ENCODE measurements at places on chromosomes 3 and 15.

- DNase-seq: peak; percentile 68
These were observed 93.2 kb downstream of the TP63 start for GRCh38 chr3:189724356-189724755.

- no peak for DNase-seq
These were observed 128.1 kb upstream of the GRM7 start for GRCh38 chr3:6732807-6733206.

GRCh38 chr15:29698030-29698701 lies 124.1 kb downstream of the TJP1 start:
- DNase-seq: no peak

- no peak for DNase-seq
These were observed 332.3 kb downstream of the CNTN3 start for GRCh38 chr3:74282202-74282601.

DNA sequence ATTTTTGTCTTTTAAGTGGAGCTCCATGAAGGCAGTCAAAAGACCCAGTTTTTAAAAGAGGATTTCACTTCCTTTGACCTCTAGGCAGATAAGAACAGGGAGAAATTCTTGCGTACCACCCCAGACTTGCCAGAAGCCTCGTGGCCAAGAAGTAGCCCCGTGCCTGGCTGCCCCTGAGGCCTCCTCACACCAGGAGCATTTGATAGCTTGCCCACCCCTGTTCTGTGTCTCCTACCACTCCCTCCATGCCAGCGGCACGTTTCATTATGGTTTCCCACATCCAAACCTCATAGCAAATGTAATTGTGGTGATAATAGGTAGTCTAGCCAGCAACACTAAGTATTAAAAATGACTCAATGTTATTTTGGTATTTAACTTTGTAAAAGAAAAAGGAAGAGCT lies 107.7 kb downstream of the GHSR start:
- DNase-seq: no peak

GRCh38 chr3:70003119-70003518 lies 3.6 kb downstream of the SAMMSON start:
- DNase-seq: no peak

DNA sequence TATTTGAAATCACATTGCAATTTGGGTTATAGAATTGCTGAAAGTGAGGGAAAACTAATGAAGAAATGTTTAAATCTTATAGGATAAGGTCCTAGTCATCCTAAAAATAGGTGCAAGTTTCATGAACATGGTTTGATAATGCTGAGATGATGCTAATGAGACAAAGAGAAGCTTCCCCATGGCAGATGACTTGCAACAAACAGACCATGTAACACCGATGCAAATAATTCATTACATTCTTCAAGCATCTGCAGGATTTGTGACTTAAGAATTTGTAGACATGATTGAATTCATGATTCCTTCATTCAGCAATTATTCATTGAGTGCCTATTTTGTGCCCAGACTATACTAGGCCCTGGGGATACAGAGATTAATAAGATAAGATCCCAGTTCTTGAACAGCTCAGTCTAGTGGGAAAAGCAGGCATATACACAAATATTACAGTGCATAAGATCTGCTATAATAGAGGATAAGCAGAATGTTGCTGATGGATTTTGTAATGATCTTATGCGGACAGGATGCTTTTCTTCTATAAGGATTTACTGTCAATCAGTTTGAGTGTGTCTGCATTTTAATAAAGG lies 367.9 kb upstream of the GBE1 start:
- DNase-seq: no peak

DNA sequence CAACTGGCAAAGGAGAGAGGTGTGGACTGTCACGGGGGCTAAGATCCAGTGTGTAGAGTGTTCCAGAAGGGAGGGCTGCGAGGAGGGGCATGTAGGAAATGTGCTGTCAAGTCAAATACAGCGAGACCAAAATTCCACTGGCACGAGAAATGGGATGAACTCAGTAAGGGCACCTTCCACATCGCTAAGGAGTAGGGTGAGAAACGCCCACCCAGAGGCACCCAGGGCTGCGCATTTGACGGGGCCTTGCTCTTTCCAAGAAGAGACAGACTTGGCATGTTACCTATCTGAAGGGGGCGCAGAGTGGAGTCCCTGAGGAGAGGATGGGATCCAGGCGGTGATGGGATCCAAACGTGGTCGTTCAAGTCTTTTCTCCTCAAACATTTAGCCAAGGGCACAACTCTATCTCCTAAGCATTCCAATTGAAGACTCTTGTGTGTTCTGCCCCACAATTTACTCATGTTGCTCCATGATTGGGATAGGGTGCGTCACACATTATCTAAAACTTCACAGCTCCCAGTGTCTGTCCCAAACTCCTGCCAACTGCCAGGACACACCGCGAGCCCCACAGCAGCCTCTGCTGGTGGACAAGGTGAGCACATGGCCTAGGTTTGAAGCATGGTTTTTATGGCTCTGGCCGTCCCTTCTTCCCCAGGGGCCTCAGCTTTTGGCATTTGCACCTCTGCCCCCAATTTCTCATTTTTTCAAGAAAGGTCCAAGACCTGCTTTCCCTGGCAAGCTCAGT lies 7.6 kb downstream of the SELENOS start:
- DNase-seq: no peak

DNA sequence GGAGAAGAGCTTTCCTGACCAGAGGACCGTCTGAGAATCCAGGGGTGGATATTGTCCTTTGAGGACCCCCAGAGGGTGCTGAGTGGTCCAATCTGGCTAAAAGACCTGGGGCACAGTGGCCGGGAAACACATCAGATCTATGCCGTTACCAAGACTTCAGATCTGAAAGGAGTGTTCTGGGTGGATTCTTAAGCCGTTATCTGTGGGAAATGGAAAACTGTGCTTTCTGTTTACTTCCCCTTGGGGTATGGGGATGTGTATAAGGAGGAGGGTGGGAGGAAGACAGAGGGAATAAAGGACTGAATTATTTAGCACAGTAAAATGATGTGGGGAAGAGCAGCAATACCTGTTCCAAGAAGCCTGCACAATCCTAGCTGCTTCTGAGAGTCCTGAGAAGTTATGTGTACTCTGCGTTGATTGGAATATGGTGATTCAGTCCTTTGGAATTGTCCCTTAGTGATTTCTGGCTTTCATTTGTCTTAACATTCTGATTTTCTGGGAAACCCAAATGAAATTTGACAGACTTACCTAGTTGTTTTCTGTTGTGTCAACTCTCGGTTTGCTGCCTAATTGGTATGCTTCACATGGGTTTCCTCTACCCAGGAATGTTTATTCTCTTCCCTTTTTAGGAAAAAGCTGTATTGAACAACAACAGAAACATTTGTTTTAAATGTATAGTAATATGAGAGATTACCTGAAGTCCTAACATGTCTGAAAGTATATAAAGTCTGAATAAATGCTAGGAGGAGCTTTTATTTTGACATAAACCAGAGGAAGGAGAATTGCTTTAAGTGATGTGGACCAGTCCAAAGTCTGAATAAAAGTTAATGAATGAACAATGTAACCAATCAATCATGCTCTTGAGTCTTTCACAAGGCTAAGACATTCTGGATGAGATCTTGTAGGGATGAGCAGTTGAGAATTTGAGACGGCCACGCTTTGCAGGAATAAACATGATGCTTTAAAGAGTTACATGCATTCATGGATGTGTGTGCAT lies 427.1 kb upstream of the C2CD4B start:
- no peak for DNase-seq

DNA sequence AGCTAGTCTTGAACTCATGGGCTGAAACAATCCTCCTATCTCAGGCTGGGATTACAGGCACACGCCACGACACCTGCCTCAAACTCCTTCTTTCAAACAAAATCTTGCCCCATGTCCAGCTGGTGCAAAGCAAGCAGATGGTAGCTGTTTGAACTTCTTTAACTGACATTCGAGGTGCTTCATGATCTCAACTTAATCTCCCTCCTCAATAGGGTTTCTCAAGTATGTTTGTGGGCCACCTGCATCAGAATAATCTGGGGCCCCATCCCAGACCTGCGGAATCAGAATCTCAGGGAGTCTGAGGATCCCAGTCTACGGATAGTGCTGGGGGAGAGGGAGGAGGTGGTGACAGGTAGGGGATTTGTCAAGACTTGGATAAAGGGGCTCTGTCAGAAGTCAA lies 20.9 kb upstream of the TRH start:
- DNase-seq: no peak

- DNase-seq: no peak
These were observed 227.1 kb downstream of the RPLP1 start for GRCh38 chr15:69679623-69680228.

DNA sequence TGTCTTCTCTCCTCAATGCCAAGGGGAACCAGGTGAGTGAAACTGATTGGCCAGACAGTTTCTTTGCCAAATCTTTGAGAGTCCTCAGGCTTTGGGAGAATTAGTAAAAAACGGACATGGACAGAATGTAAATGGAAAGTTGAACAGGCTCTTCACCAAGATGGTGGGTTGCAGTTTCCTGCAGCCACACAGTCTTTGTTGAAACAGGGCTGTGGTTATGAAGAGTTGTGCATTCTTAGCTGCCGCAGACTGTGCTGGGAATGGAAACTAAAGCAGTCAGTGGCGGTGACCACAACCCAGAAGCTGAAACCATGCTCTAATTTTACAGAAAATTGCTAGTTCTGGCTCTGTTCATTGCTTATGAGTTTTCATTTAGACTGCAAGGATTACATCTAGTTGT lies 42.1 kb upstream of the TASOR start:
- no peak for DNase-seq

GRCh38 chr3:13125092-13126015 lies 52.1 kb upstream of the IQSEC1 start:
- DNase-seq: no peak

DNA sequence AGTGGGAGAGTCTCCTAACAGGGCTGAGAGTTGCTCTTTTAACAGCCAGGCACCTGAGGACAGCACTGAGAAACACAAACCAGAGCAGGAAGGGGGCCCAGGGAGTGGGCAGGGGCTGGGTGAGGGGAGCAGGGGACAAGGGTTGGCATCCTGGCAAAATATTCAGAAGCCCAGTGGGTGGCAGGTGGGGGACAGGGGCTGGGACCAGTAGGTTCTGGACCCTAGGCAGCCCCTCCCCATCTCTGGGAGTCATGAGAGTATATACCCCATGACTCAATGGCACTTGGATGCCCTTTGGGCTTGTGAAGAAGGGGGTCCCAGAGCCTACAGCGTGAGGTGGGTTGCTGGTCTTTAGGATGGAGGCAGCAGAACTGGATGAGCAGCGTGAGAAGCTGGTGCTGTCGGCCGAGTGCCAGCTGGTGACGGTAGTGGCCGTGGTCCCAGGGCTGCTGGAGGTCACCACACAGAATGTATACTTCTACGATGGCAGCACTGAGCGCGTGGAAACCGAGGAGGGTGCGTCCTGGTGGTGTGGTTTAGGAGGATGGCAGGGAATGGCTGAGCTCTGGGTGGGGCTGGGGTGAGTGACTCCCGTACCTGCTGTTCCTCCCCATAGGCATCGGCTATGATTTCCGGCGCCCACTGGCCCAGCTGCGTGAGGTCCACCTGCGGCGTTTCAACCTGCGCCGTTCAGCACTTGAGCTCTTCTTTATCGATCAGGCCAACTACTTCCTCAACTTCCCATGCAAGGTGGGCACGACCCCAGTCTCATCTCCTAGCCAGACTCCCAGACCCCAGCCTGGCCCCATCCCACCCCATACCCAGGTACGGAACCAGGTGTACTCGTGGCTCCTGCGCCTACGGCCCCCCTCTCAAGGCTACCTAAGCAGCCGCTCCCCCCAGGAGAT lies 24.2 kb downstream of the NBEAL2 start:
- DNase-seq: no peak

- DNase-seq: no peak
These were observed 360.6 kb upstream of the SGO1 start for GRCh38 chr3:20546636-20547035.

GRCh38 chr3:187852842-187853730 lies 107.8 kb upstream of the BCL6 start:
- DNase-seq: no peak

DNA sequence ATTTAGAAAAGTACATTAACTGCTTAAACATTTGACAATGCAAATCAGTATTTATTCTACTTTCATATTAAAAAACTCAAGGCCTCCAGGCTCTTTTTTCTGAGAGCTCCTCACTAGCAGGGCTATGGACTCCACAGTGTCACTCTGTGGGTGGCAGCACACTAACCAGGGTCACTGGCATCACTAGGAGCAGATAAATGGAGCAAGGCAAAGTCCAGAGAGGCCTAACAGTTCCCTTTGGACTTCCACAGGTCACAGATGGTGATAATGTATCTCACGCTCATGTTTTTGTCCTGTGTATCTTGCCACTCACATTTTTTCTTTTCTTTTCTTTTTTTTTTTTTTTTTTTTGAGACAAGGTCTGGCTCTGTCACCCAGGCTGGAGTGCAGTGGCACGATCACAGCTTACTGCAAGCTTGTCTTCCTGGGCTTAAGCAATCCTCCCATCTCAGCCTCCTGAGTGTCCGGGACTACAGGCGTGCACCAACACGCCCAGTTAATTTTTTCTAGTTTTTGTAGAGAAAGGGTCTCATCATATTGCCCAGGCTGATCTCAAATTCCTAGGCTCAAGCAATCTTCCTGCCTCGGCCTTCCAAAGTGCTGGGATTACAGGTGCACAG lies 7.8 kb downstream of the SPG21 start:
- DNase-seq: no peak

- DNase-seq: no peak
These were observed 256.4 kb upstream of the MCTP2 start for GRCh38 chr15:93974804-93975481.

DNA sequence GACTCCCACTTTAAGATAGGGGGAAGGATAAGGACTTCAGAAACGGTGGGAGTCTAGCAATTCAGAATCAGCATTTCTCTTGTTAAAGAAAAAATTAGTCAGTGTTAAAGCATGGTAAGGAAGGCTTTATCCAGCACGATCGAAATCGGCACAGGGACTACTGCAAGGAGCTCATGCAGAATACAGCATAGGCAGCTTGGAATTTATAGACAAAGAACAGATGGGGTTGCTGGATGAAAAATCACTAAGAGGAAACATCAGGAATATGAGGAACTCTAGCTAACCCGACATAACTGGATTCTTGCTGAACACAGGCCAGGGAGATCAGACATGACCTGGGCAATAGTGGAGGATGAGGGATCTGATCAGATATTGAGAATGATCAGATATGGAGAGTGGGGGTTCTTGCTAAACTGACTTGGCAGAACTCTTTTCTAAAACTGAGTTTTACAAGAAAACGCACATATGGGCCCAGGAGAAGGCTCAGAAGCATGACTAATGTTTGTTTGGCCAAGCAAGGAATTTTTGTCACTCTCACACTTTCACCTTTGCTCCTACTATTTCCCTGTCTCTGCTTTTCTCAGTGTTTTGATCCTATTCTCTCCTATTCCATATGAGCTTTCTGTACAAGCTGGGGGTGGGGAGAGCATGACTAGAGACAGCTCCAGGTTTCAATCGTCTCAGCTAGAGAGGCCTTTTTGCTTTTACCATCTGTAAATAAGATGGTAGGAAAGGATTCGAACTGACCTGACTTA lies 3.9 kb upstream of the PLCH1 start:
- no peak for DNase-seq

GRCh38 chr3:195736866-195737490 lies 16.2 kb downstream of the MUC20 start:
- DNase-seq: no peak

DNA sequence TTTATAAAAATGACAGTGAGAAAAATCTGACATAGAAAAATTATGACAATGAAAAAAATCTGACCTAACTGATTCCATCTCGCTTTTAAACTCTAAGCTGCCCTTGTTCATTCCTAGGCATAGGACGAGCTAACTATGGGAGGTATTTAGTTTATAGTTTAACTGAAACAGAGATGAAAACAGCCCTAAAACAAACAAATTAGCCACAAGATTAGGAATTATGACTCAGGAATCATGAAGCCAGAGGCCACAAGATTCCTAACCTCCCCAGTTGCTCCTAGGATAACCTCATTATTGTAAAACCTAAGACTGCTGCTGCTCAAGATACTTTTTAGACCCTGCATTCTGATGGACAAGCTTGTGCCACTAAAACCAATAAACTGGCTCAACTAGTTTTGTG lies 122.7 kb upstream of the MNS1 start:
- no peak for DNase-seq

All from forelimb muscle (tissue), 1 donor.